Epithelial cell of prostate (primary cell): ENCODE measurements at places on chromosomes 5 and 9.

DNA sequence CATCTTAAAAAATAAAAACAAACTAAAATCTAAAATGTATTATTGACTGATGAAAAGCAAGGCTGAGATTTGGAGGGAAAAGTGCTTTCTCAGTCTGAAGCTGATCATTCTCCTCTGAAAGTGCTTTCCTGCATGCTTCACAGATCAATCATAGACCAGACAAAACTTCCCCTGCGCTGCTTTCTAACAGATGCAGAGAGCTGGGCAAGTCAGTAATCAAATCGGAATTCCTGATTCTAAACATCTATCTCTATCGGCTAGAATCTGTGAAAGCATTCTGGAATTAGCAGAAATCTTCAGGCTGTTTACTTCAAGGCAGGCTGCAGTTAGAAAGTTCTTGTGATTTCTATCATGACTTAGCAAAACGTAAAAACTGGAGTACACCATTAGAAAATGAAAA lies 15.6 kb upstream of the FAM81B start:
- no peak for DNase-seq

GRCh38 chr5:148751025-148751424 lies 75.4 kb upstream of the ADRB2 start:
- no peak for DNase-seq

DNA sequence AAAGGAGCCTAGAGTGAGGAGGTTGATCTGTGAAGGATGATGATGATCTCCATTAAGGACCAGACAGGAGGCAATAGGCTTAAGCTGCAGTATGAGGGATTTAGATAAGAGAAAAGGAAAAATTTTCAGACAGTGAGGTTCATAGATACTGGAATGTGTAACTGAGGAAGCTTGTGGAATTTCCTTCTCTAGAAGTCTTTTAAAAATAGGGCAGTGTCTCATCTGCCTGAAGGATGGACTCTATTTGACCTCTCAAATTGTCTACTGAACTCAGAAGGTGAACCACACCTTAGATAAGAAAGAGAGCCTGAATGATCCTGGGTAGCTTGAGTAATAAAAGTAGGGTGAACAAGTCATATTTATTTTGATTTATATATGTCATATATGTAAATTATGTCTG lies 148.2 kb upstream of the CDKN2B start:
- no peak for DNase-seq

DNA sequence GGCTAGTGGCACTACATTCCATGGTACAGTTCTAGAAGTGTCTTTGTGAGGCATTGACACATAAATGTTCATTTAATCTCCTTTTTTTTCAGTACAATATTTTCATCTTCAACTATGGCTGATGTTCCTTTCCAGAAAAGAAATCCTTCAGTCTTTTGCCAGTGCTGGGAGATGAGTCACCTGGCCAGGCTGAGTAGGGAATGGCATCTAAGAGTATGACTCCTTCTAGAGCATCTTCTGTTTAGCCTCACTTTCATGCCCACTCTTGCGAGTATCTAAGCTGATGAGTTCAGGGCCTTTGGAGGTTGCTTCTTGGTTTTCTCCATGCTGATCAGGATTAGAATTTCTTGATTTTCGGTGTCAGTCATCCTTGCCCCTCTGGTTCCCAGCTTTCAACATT lies 124.4 kb downstream of the SLC28A3 start:
- no peak for DNase-seq
